ENCODE measurements at places on chromosomes 5 and 9. TPM values are rescaled to one million over a fixed set of nuclear protein-coding genes. Genes with fewer than 3 reads are reported as not detected.

DNA sequence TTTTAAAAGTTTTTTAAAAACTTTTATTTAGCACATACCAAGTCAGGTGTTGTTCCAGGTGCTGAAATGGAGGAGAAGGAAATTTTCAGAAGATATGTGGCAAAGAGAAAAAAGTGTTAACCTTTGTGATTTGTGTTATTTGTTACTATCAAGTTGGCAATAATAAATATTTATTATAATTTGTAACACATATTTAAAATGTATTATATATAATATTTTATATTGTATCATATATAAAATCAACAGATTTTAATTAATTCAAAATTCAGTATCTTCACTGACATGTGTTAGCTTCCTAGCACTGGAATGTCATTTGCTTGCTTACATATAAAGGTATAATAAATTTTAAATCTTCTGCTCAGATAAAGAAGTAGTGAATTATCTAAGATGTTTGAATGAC lies 71.5 kb downstream of the STK32A start:
- H3K36me3 ChIP-seq, result no peaks in the 10 kb centered on the region
- DNase-seq, result no peak
- no peaks in the 10 kb centered on the region for H3K27me3 ChIP-seq
- peak overlapping the region; percentile 65 for H3K27ac ChIP-seq
- H3K4me3 ChIP-seq, result no peak overlapping the region

DNA sequence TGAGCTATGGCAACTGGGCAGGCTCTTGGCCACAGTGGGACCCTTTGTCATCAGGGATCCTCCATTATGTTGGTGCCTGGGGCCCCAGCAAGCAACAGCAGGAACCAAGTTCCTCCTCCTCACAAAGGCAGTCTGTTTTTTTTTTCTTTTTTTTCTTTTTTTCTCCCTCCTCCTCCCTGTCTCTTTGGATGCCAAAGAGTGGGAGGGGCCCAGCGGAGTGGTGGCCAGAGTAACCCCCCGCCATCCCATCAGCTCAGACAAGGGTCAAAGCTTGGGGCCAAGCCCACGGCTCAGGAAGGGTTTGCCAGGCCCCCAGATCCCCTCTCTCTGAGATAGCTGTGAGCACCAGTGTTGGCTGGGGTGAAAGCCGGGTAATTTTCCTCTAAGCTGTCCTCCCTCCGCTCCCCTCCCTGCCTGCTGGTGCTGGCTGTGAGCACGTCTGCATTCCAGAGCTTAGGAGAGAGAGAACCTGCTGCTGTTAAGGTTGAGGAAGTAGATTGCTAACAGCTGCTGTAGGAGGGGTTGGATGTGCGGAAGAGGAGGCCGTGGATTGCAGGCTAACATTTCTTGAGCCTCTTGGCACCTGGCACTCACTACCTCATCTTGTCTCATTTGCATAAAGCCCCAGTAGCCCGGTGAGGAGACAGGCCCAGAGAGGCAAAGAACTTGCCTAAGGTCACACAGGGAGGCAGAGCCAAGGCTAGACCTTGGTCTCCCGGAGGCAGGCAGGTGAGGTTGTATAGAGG lies 21.2 kb downstream of the GSN start:
- peaks cover 18% of the 10 kb centered on the region for H3K36me3 ChIP-seq
- peak overlapping the region; percentile 45 for H3K4me3 ChIP-seq
- DNase-seq, result no peak
- H3K27ac ChIP-seq, result peak overlapping the region; percentile 99
- no peaks in the 10 kb centered on the region for H3K27me3 ChIP-seq
- H3K4me1 ChIP-seq, result peaks cover 54% of the 10 kb centered on the region

GRCh38 chr9:122941582-122942234 lies 888 bp downstream of the RABGAP1 start:
- H3K27me3 ChIP-seq, result no peaks in the 10 kb centered on the region
- peak overlapping the region; percentile 90 for H3K27ac ChIP-seq
- peak overlapping the region; percentile 96 for H3K4me3 ChIP-seq
- DNase-seq, result no peak
- H3K4me1 ChIP-seq, result peaks cover 11% of the 10 kb centered on the region

DNA sequence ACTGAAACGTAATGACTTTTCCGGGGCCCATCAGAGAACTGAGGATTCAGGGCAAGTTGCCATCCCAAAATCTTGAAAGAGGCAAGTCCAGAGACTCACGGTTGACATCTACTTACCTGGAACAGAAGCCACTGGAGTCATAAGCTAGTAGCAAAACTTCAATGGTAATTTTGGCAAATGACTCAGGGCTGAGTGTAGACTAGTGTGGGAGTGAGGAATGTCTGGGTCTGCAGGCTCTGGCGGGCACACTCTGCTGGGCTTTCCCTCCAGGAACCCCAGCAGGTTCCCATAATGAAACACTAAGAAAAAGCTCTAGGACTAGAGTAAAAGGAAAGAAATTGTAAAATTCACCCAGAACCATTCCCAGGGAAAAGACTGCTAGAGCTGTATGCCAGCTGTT lies 122.9 kb upstream of the NFIL3 start:
- DNase-seq, result no peak
- H3K4me1 ChIP-seq, result no peaks in the 10 kb centered on the region
- H3K27ac ChIP-seq, result peak overlapping the region; percentile 17
- no peak overlapping the region for H3K4me3 ChIP-seq
- H3K27me3 ChIP-seq, result no peaks in the 10 kb centered on the region

- no peaks in the 10 kb centered on the region for H3K4me1 ChIP-seq
- H3K27me3 ChIP-seq, result no peaks in the 10 kb centered on the region
- DNase-seq, result no peak
Measured at GRCh38 chr5:17670353-17670752, 36.1 kb downstream of the TAF11L14 start.

HRH2 gene
- total RNA-seq, result 7.5 TPM

Data from ascending aorta (tissue), 2 donors.